ENCODE measurements at places on chromosomes 2 and 18.

DNA sequence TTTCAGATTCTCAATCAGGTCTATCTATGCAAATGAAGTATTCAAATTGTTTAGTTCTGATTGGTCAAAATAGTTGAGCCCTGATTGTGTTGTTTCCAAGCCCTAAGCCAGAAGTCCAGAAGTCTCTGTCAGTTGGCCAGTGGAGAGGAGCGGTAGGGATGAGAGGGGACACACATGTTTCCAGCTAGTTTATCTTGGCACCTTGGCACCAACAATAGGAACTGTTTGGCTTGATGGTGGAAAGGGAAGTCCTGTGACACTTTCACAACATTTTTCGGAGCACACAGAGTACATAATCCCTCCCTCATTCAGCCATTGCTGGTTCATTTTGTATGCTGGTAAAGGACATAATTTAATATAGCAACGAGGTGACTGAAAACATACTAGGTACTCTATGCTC lies 1661.6 kb downstream of the SUCLG1 start:
- no peak for DNase-seq

GRCh38 chr2:231159306-231159705 lies 34.5 kb upstream of the HTR2B start:
- DNase-seq = no peak

DNA sequence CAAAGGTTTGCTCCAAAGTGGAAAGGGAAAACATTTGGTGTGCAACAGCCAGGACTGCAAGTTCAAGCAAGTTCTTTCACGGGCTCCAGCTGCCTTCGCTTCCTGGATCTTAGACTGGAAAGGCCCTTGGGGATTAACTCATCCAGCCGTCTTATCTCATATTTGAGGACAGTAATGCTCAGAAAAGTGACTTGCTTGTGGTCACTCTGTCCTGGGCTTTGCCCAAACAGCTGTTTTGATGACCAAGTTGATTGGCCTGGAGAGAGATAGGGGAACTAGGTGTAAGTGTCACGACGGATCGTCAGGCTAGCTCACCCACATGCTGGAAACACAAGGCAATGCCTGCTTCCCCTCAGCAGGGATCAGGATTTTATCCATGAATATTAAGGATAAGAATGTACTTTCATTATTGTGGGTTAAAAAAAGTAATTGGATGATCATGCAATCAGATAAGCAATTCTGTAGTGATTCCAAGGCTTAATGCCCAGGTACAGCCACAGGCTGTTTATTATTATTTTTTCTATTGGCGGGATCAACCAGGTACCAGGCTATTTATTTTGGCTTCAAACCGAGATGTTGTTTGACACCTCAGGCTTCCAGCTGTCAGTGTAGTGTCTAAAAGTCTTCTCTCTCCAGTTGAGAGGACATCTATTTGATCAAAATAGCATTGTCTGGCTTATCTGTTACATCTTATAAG lies 162.5 kb upstream of the EPAS1 start:
- no peak for DNase-seq

DNA sequence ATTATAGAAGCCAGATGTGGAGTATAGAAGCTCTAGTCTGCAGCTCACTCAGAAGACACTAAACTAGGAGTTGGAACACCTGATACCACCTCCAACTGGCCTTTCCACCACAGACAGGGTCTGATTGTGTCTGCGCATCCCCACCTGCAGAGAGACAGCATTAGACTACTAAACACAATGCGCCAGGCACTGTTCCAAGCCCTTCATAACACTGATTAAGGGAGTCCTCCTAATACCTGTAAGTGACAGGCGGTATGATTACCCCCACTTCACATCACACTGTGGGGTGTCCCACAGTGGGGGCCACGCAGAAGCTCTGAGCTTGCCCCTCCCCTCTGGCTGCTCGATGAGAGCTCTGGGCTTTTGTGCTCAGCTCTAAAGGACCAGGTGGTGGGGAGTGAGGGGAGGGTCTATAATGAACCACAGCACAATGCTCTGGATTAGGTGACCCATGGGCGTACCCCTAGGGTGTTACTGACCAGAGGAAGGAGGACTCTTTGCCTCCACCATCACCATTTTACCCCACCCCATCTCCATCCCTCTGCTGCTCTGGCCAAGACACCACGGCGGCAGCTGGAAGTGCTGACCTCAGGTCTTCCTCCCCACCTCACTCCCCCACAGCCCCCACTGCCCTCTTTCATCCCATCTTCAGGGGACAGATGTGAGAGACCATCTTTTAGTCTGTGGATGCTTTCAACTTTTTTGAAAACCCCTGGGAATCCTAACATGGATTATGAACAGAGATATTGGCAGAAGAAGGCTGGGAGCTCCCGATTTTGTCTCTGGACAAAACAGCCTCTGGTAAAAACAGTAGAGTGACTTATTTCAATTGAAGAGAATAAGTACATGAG lies 145.1 kb downstream of the GFPT1 start:
- DNase-seq = peak; percentile 71

DNA sequence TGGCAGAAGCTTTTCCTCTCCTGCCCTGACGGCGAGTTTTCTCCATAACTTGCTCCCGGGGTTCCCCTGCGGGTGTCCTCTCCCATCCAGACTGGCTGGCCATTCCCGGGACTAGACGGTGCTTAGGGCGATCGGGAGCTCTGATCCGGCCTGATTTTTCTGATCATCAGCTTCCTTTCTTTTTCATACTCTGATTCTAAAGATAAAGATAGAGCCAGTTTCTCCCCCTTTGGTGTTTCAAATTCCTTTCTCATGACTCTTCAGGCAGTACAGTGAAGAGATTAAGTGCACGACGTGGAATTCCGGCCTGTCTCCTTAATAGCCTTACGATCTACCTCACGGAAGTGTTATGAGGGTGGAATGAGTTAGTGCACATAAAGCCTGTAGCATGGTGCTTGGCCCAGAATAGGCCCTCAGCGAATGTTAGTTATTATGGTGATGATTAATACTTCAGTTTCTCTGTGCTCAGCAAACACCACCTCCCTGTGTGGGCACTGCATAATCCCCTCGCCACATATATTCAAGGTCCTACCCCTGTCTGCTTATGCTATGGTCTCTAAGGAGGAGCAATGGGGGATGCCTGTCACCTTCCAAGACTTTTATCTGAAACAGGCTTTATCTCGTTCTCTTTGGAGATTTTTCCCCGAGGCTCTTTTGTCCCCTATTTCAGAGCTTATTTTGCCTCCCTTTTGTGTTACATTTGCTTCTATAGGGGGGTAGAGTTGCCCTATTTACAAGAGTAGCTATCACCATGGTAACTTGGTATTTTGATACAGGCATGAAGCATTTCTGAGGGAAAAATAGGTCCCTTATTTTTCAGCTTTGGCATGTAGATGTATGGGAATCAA lies 254.8 kb downstream of the CDH2 start:
- DNase-seq = no peak

- DNase-seq = no peak
Observed at GRCh38 chr18:2087877-2088673, 483.2 kb downstream of the METTL4 start.

DNA sequence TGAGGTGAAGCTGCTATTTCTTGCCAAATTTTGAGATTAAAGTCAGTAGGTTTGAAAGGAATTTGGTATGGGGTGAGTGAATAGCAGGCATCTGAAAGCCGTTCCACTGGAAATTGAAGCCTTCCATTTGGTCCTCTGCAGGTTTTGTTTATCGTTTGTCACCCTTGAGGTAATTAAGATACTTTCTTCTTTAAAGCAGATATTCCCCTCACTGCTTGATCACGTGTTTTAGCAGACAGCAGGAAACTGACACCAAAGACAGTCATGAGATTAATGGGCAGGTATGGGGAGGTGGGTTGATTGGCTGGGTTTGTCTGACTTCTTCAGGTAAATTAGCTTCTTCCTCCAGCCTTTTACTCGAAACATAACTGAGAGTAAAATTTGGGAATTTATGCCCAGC lies 10.7 kb downstream of the LPIN1 start:
- DNase-seq = no peak

DNA sequence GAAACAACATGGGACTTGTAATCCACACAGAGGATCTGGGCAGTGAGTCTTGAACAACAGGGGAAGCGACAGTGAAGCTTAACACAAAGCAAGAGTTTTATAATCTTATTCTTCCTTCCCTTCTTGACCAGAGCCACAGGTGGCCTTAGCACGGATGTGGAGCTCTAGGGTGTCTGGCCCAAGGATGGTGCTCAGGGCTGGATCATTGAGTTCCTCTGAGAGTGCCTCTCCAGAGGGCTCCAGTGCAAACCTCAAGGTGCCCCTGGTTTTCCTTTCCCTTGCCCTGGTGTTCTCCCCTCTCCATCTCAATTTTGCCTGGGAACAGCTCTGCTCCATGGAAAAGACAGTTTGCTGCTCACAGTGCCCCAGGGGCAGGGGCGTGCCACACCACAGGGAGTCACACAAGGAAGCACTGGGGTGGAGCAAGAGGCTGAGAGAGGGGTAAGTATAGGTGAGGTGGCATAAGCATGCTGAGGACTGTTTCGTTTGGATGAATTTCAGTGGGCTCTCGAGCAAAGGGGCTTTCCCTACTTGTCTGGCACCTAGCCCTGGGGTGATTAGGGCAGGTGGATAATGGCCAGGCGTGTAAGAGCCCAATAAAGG lies 88.6 kb upstream of the B3GNT7 start:
- no peak for DNase-seq

GRCh38 chr2:37250869-37251740 lies 19.6 kb downstream of the NDUFAF7 start:
- no peak for DNase-seq

DNA sequence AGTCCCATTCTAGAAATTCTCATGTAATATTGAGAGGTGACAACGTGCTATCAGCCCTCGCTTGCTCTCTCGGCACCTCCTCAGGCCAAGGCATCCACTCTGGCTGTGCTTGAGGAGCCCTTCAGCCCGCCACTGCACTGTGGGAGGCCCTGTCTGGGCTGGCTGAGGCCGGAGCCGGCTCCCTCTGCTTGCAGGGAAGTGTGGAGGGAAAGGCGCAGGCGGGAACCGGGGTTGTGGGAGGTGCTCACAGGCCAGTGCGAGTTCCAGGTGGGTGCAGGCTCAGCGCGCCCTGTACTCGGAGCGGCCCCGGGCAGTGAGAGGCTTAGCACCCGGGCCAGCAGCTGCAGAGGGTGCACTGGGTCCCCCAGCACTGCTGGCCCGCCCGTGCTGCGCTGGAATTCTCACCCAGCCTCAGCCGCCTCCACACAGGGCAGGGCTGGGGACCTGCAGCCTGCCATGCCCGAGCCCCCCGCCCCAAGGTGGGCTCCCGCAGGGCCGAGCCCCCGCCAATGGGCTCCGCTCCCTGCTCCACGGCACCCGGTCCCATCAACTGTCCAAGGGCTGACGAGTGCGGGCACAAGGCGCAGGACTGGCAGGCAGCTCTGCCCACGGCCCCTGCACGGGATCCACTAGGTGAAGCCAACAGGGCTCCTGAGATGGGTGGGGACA lies 1680.6 kb upstream of the LRRTM1 start:
- no peak for DNase-seq

GRCh38 chr2:214169281-214169680 lies 241.6 kb upstream of the VWC2L start:
- DNase-seq = no peak

DNA sequence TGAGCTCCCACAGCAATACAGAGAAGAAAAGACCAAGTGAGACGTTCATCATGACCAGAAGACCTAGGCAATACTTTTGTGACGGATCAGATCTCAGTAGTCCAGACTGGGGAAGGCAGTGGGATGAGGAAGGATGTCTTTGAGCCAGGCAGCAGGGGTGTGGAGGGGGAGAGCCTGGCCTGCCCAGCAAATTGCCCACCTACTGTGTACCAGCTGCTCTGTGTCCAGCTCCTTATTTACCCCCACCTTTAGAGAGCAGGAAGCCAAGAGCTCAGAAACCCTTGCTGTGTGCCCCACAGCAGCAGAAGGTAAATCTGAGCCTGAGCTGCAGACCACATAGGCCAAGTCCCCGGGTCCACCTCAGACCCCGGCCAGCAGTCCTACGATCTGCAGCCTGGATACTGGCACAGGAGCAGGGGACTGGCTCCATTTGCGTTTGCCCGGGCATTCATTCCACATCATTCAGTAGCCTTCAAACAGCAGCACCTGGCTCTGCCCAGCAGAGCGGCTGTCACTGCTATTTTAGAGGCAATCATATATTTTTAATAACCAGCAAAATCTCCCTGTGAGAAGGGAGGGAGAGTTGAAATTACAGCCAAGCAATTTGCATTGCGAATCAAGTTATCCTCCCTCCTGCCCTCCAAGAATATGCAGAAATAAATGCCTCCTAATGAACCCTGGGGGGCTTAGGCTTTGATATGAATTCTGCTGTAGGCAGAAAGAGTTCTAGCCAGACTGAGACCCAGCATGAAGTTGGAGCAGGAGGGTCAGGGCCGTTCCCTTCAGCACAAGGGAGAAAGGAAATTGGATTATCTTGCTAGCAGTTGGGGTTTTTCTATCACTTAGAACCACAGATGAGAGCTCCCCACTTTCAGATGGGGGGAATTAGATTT lies 110.0 kb upstream of the FZD7 start:
- DNase-seq = no peak

DNA sequence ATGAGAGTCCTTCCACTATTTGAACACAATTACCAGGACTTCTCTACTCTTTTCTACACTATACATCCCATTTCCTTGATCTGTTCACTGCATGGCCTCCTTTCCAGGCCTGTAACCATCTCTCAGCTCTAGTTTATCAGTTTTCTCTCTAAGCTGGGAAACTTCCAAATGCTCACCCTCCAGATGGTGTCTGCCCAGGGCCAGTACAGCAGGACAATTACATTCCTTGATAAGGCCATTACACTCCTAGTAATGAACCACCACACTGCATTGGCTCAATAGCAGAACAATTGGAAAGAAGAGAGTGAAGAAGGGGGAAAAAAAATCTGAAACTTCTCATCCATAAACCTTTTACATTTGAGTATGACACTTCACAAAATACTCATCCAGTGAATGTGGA lies 359.1 kb downstream of the ALK start:
- DNase-seq = no peak

GRCh38 chr2:201157694-201158093 lies 25.2 kb upstream of the CASP10 start:
- no peak for DNase-seq

GRCh38 chr18:79571211-79572092 lies 108.2 kb upstream of the CTDP1 start:
- DNase-seq = no peak

DNA sequence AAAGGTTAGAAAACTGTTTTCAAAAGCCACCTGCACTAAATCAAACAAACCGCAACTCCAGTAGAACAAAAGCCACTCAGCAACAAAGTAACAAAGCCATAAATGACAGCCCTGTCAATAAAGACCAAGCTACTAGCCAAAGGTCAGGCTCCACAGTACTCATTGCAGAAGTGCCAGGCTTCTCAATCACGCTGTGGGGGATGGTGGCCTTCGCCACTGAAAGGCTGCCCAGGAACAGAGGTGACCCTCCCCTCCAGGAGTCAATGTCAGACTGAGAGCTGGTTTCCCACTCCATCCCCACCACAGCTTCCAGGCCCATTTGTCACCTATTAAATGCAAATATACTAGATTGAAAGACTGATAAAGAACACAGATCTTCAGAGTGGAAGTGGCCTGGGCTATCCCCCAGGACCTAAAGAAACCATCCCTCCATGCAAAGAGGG lies 5.9 kb downstream of the ATP8B1 start:
- peak; percentile 64 for DNase-seq

GRCh38 chr18:77082316-77082955 lies 50.1 kb downstream of the MBP start:
- no peak for DNase-seq

GRCh38 chr2:33219850-33220275 lies 256.6 kb upstream of the RASGRP3 start:
- DNase-seq = no peak
